ENCODE measurements at places on chromosomes 7 and 10.
A peak's percentile ranks its signal among the peaks of the same experiment; 100 is the strongest.

- no peak for DNase-seq
Observed at GRCh38 chr10:89373916-89374711, 3.7 kb upstream of the IFIT1B start.

DNA sequence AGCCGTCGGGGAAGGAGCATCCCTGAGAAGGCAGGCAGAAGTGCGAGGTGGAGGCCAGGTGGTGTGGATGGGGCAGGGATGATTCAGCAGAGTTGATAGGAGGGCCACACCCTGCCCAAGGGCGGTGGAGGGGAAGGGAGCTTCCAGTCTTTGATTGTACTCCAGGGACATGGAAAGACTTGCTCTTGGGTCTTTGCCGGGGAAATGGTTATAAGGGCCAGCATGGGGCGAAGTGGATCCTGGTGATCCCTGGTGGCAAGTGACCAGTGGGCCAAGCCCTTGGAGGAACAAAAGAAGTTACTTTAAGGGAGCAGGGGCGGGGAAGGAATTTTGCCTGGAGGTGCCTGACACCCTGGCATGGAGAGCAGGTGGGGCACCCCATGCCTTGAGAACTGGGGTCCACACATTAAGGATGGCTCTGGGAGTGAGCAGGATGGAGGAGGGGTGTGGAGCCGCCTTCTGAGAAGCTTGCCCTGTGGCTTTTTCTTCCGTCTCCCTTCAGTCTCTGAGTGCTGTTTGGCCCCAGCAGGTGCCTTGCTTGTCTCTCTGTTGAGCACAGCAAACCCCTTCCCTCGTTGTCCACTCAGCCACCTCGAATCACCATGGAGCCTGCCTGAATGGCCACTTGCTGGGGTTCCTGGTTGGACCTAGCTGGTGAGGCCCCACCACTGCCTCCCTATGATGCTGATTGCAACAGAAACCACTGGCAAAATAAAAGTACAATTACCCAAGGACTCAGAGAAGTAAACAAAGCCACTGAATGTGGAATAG, 83.9 kb downstream of the RAMP3 start:
- DNase-seq, result no peak

DNA sequence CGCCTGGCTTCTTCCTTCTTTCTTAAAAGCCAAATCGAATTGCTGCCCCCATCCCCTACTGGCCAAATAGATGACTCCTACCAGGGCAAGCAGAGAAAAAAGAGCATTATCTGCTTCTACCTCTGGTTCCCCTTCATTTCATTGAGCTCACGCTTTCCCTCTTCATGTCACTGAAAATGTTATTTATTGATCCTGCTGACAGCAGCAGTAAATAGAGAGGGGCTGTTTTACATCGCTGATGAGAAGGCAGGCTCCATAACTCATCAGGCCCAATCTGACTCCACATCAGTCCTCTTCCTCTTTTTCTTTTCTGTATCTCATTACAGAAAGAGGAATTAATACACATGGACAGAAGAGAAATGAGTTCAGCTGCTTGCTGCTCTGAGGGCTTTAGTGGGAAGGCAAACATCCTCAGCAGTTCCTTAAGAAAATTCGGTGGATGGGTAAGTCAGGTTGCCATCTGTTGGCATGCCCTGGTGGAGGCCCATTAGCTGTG, 904.1 kb downstream of the KCNMA1 start:
- no peak for DNase-seq

GRCh38 chr7:52719677-52720076, 315.8 kb upstream of the POM121L12 start:
- DNase-seq, result no peak

- no peak for DNase-seq
Observed at GRCh38 chr7:3917436-3917835, 616.4 kb downstream of the SDK1 start.

- DNase-seq, result no peak
Observed at GRCh38 chr7:133649593-133649992, 396.7 kb downstream of the EXOC4 start.

GRCh38 chr10:109159351-109159750, 764.0 kb downstream of the XPNPEP1 start:
- DNase-seq, result no peak

GRCh38 chr10:118031351-118032075, 15.2 kb downstream of the RAB11FIP2 start:
- DNase-seq, result no peak

DNA sequence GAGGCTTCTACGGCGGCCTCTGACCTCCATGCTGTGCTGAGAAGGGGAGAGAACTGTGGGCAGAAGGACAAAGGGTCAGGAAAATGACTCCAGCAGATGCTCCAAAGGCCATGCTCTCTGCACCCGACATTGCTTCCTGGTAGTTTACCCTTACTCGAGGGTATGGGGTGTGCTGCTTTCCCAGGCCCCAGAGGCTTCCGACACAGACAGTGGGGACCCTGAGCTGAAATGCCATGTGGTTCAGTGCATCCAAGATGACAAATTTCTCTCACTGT, 130.9 kb downstream of the PTPN20 start:
- DNase-seq, result no peak

- DNase-seq, result no peak
Observed at GRCh38 chr10:2414039-2414438, 653.3 kb upstream of the PFKP start.

GRCh38 chr7:158924956-158925355, 68.6 kb downstream of the DYNC2I1 start:
- no peak for DNase-seq

GRCh38 chr10:51985336-51985735, 285.9 kb upstream of the CSTF2T start:
- no peak for DNase-seq

- no peak for DNase-seq
Observed at GRCh38 chr10:32851301-32851700, 106.7 kb downstream of the ITGB1 start.

GRCh38 chr10:86451604-86451960, 70.0 kb downstream of the WAPL start:
- DNase-seq, result no peak

GRCh38 chr10:24393201-24393600, 184.3 kb downstream of the KIAA1217 start:
- no peak for DNase-seq

DNA sequence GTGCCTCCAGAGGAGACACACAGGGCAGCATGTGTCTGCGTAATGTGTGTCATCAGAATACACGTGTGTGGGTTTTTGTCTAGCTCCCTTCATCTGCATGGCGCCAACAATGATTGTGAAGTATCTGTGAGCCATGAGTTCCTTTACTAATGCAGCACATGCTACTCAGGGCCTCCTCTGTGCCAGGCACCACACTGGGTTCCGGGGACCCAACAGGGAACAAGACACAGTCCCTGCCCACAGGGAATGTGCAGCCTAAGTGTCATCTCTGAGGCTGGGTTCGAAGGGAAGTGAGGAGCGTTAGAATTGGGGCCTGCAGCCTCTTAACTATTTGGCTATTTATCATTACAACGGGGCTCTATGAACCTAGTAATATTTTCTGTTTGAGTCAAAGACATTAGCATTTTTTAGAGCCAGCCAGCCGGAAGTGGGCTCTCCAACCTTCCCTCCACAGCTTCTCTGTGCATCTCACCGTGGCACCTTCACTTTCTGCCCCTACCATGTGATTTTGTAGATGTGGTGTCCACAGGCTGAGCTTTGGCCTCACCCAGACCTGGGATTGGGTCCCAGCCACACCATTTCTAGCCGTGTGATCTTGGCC, 43.9 kb upstream of the SRGN start:
- peak; percentile 49 for DNase-seq

- no peak for DNase-seq
Observed at GRCh38 chr7:89618274-89618673, 536.0 kb upstream of the STEAP1 start.

GRCh38 chr10:84292502-84292901, 35.9 kb upstream of the CCSER2 start:
- DNase-seq, result no peak

- no peak for DNase-seq
Observed at GRCh38 chr10:94115725-94116124, 122.0 kb downstream of the PLCE1 start.

- DNase-seq, result no peak
Observed at GRCh38 chr10:31341552-31341951, 22.5 kb downstream of the ZEB1 start.

- DNase-seq, result no peak
Observed at GRCh38 chr10:62018131-62018911, 116.8 kb downstream of the ARID5B start.

GRCh38 chr7:75892634-75893272, 13.9 kb downstream of the RHBDD2 start:
- no peak for DNase-seq

DNA sequence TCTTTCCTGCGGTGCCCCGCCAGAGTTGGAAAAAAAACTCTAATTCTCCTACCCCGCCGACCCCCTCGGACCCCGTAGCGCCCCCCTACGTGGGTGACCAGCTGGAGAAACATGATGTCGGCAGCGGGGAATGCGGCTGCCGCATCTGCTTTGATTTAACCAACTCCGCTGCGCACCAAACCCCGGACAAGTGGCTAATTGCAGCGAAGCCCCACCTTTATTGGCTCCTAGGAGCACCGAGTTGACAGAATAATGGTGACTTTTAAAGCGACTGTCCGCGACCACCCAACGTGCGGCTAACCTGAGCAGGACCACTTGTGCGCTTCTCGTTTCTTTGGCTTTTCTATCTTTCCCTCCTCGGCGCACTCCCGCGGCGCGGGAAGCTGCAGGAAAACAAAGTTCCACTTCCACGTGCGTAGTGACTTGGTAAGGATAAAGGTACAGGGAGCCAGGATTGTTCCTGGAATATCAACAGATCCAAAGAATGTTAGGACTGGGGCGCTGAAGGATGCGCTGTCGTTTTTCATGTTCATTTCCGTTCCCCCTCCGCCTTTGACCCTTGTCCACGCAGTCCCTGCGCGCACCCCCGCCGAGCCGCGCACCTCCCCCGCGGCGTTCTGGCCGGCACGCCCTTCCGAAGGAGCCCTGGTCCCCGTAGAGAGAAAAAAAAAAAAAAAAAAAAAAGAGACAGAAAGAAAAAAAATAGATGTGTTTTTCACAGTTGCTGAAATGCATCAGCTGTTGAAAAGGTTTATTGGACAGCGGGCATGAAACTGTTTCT, 1.4 kb downstream of the WNT16 start:
- DNase-seq, result peak; percentile 8

GRCh38 chr10:66350622-66351399, 575.0 kb upstream of the LRRTM3 start:
- no peak for DNase-seq

- DNase-seq, result no peak
Observed at GRCh38 chr7:158280448-158281144, 307.0 kb downstream of the PTPRN2 start.

GRCh38 chr10:17200001-17200911, 1.2 kb downstream of the TRDMT1 start:
- no peak for DNase-seq

- peak; percentile 76 for DNase-seq
Observed at GRCh38 chr10:130300608-130301020, 164.4 kb downstream of the GLRX3 start.

DNA sequence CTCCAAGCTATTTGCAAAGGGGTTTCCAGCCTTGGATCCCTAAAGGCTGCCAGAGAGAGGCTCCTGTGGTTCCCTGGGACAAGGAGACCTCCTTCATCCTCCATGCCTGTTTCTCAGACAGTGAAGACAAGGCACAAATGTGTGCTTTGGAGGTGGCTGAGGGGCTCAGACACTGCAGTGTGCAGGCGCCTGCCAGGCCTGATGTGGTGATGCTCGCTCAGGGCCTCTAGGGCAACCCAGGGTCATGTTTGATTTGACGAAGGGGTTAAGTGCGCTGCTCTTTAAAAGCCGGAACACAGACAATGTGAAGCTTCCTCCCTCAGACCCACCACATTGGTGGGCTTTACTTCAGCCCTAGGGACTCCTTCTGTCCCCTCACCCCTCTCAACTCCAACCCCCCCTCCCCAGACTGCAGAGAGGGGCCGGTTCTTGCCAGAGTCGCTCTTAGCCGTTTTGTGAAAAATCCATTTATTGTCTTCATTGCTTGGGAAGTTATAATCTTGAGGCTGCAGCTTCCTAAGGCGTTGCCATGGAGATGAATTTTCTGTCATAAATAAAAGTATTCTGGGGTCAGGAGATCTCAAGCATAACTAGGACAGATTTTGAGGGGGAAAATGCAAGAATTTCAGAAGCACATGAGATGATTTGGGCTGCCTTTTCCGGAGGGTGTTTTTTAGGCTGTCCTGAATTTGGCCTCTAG, 35.8 kb downstream of the PDGFA start:
- no peak for DNase-seq

DNA sequence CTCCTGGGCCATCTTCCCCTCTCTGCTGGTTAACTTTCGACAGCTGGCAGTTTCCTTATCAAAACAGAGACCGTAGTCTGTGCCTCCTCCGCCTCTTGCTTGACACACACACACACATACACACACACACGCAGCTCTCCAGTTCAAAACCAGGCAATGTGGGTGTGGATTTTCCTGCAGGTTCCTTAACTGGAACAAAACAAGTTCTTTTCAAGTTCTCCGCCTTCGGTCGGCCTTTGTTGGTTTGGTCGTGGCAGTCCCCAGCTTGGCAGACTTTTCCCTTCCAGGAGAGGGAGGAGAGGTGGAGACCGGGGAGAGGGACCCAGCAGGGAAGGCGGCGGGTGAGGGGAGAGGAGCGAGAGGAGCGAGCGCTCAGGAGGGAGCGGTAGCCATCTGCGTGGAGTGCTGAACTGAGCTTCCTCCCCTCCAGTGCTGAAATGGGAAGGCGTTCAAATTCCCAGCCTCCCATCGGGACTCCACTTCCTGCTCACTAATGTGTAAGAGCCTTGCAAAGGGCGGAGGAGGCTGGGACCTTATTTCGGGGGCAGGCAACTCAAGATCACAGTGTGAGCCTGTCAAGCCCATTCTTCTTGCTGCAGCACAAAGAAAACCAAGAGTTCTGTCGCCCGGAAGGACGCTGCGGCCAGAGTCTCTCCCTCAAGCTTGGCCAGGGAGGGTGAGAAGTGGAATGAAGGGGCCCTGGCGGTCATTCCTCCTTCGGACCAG, 120.6 kb downstream of the PRPF18 start:
- DNase-seq, result peak; percentile 25

- DNase-seq, result peak; percentile 75
Observed at GRCh38 chr10:6347391-6347951, 144.7 kb downstream of the PFKFB3 start.

GRCh38 chr7:81267508-81267907, 348.7 kb upstream of the SEMA3C start:
- no peak for DNase-seq
